ENCODE measurements at places on chromosomes 5 and 9.

DNA sequence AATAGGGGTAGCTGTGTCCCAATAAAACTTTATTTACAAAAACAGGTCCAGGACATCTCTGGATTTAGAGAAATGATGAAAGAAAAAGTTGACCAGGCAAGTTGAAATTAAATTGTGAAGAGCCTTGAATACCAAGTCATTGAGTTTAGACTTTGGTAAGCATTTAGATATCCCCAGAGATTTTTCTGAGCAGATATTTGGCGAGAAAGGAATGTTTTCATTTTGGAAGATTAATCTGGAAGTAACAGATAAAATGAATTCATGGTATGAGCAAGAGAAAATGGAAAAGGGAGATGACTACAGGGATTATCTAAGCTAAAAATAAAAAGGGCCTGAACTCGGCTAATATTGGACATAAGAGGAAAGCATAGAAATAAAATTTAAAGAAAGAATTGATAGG lies 157.6 kb downstream of the ACTL7B start:
- no peak for DNase-seq

- no peak for DNase-seq
Measured at GRCh38 chr5:125470280-125470902, 724.0 kb upstream of the ZNF608 start.

- no peak for DNase-seq
Measured at GRCh38 chr9:30774326-30774725, 1610.1 kb upstream of the ACO1 start.

GRCh38 chr5:43104057-43104456 lies 16.7 kb upstream of the ZNF131 start:
- DNase-seq = no peak

GRCh38 chr9:68500457-68501381 lies 40.0 kb downstream of the TMEM252 start:
- peak; percentile 40 for DNase-seq

DNA sequence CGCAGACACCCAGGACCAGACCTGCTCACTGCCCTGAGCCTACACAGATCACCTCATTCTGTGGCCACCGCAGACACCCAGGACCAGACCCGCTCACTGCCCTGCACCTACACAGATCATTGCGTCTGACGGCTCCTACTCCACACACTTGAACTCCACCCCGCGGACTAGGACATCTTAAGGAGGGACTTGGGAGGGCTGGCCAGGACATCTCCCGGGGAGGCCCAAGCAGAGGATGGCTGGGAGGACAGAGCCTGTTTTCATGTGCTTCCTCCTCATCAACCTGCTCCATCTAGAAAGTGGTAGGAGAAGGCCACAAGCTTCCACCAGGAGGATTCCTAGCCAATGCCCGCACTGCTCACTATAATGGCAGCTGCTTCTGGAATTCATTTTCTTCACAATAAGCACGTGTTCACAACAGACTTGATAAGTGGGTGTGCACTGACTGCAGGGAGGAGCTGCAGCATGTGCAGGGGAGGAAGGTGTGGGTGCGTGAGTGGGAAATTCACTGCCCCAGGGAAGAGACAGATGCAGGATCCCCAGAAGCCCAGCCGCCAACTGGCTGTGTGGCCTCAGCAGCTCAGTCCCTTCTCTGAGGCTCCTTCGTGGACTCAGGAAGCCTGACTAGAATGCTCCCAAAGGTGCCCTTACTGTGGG lies 64.8 kb downstream of the AK8 start:
- no peak for DNase-seq

- peak; percentile 60 for DNase-seq
Measured at GRCh38 chr9:104903609-104904008, 24.3 kb downstream of the ABCA1 start.

- no peak for DNase-seq
Measured at GRCh38 chr9:112033237-112034215, 136.9 kb downstream of the UGCG start.

DNA sequence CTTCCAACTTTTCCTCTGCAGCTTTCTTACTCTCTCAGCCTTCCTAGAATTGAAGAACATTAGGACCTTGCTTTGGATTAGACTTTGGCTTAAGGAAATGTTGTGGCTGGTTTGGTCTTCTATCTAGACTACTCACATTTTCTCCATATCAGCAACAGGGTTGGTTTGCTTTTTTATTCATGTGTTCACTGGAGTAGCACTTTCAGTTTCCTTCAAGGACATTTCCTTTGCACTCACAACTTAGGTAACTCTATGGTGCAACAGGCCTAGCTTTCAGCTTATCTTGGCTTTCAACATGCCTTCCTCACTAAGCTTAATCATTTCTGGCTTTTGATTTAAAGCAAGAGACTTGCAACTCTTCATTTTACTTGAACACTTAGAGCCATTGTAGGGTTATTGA lies 153.1 kb downstream of the CCDC192 start:
- no peak for DNase-seq

- no peak for DNase-seq
Measured at GRCh38 chr5:66436721-66437120, 159.5 kb upstream of the MAST4 start.

- DNase-seq = no peak
Measured at GRCh38 chr5:116844015-116844414, 269.4 kb upstream of the SEMA6A start.

DNA sequence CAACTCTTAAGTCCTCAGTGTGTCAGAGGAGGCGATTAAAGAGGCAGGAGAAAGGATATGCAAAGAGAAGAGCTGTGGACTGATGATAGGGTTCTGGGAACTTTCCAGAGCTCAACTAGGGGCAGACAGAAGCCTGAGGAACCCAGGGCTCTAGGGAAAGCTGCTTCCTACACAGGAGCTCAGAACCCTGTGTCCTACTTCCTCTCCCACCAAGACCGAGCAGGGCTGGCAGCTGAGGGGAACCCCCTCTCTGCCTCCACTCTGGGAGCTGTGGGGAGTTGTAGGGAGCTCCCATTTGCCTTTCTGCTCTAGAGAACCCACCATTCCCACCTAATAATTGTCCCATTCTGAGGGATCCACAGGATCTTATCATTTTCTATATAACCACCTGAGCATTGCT lies 674.3 kb downstream of the ACTL7B start:
- no peak for DNase-seq

DNA sequence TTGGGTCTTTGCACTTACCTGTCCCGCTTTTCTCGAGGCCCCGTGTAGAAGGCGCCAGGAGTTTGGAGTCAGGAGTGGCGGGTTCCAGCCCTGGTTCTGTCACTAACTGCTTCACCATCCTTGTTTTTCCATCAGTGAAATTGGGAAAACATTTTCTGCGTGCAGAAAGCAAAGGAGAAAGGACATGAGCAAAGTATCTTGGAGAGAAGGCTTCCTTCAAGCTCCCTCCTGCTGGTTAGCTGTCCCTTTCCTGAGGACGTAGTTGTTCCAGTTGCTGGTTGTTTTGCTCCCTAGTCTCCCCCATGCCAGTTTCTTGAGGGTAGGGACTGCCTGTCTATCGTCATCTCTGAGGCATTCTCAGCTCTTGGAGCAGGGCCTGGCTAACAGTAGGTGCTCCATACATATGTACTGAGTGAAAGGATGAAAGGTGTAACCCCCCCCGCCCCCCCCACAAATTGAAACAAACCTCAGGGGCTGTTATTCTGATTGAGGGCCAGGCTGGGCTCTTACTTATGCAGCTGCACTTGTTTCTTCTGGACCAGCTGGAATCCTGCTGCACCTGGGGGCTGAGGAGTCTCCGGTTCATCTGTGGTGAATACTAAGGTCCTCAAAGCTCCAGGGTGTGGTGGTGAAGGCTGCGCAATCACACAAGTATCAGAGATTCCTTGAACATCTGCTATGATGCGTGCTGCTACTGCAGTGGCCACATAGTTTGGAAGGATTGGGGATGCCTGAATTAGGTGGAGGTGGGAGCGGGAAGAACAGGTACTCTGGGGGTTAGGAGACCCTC lies 1.0 kb downstream of the SMIM3 start:
- peak; percentile 48 for DNase-seq

DNA sequence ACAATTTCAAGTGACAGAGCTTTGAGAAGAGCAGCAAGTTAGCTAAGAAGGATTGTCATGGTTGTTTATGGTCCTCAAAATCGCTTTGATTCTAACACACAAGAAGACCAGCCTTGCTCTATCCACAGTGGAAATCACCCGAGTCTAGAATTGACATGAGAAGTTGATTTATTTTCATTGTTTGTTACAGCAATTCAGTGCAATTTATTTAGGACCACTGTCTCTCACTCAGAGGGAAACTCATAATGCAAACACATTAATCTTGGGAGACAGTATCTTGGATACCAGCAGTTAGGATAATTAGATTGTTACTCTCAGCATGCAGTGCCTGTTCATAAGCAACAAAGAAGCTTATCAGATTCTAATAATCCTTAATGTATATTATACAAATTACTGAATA lies 498.9 kb downstream of the NTRK2 start:
- no peak for DNase-seq

- DNase-seq = no peak
Measured at GRCh38 chr5:159273923-159274322, 10.8 kb downstream of the UBLCP1 start.

GRCh38 chr5:172828911-172829431 lies 5.1 kb upstream of the ERGIC1 start:
- DNase-seq = no peak

DNA sequence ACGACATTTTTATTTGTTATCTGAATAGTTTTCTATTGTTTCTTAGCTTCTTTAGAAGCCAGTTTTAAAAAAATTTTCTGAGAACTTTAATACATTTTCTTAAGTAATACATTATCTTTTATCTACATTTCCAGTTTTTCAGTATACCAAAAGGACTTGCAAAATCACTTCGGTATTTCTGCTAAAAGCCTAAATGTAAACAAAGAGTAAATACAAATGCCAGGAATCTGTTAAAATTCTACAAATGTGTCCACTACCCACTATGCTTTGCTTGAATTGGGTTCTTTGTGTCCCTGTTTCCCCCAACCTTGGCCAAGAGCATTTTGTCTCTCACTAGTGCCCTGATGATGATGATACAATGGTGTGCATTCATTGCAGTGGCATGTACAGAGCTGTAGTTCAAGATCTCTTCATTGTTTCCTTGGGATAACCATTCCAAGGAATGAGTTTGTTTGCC lies 611.2 kb downstream of the NR2F1-AS1 start:
- no peak for DNase-seq

GRCh38 chr5:112004867-112005622 lies 248.1 kb upstream of the NREP start:
- peak; percentile 89 for DNase-seq

GRCh38 chr5:65086234-65086890 lies 317.6 kb downstream of the CWC27 start:
- DNase-seq = peak; percentile 74

DNA sequence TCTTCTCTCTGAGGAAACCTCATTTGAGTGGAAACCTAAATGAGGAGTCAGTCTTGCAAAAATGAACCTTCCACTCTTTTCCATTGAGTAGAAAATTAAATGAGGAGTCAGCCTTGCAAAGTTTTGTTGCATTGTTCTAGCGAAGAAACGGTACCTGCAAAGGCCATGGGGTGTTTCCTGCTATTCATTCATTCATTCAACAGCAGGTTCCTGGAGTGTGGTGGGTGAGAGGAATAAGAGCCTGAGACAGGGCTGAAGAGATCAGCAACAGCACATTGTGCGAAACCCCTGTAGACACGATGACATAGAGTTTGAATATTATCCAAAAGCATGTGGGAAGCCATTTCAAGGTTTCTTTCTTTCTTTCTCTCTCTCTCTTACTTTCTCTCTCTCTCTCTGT lies 14.6 kb upstream of the SETX start:
- no peak for DNase-seq

DNA sequence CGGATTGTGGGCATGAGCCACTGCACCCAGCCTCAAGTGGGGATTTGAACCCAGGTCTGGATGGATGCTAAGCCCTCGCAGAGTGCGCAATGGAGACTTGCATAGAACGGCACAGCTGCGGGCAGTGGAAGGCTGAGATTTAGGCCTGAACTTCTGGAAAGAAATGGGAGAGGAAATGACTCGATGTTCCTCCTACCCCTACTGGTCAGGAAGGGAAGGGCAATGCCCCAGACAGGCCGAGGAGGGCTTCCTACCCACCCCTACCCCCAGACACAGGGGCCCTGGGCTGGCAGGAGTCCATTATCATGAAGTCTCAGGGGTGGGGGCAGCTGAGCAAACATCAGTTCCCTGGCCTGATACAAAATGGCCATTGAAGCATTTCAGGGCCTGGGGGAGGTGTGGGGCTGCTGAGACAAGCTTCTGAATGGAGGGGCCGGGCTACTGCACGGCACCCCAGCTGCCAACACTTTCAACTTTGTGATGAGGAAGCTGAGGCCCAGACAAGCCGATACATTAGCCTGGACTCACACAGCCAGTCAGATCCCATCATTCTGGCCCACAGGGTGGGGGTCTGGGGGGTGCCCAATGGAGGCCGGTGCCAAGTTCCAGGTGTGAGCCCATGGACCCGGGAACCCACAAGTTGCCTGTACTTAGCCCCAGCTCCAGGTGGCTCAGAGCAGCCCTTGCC lies 13.5 kb upstream of the WDR38 start:
- DNase-seq = peak; percentile 28

- DNase-seq = no peak
Measured at GRCh38 chr9:127415141-127415540, 9.0 kb upstream of the ZNF79 start.
